ENCODE measurements at places on chromosomes 1 and 21.

GRCh38 chr1:2170211-2170610 is 24.4 kb downstream of the FAAP20 start:
- DNase-seq = no peak

DNA sequence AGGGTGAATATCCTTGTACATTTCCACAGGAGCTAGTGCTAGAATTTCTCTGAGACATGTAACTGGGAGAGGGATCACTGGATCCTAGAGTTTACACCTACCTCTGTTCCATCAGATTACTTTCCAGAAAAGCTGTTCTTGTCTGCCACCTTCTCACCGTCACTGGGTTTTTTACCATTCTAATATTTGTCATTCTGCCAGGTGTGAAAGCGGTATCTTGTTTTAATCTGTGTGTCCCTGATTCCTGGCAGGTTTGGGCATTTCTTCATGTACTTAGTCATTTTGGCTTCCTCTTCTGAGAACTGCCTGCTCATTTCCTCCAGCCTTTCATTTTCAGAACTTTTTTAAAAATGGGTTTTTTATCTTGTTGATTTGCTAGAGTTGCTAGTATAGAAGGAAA is 5.1 kb downstream of the PMF1 start:
- DNase-seq = no peak

GRCh38 chr1:115165776-115166175 is 76.5 kb upstream of the TSPAN2 start:
- DNase-seq = no peak

DNA sequence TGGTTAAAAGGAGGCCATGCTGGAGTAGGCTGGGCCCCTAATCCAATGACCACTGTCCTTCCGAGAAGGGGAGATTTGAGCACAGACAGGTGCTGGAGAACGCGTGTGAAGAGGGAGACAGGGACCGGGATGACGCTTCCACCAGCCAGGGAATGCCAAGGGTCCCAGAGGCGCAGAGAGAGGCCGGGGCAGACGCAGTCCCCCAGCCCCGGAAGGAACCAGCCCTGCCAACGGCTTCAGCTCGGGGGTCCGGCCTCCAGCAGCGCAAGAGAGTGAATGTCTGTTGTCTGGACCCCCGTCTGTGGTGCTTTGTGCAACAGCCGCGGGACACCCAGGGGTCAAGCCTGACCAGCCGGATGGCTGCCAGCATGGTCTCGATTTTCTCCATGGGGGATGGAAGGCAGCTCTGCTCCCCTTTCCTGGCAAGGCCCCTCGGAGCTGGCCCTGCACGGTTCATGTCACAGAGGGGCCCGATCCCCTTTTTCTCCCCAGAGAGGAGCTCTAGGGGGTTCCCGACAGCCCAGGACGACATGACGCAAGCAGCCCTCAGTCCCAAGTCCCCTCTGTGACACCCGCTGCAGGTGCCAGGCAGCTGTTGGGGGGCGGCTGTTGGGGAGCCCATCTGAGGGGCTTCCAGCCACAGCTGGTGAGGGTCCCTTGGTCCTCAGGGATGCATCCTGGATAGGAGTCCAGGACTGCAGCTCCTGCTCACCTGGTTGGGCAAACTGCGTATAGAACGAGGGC is 73.5 kb downstream of the SIK1 start:
- no peak for DNase-seq

GRCh38 chr1:37362594-37363385 is 111.6 kb upstream of the ZC3H12A start:
- DNase-seq = no peak
